Foreskin fibroblast (primary cell): ENCODE measurements at places on chromosomes 11 and 22.

DNA sequence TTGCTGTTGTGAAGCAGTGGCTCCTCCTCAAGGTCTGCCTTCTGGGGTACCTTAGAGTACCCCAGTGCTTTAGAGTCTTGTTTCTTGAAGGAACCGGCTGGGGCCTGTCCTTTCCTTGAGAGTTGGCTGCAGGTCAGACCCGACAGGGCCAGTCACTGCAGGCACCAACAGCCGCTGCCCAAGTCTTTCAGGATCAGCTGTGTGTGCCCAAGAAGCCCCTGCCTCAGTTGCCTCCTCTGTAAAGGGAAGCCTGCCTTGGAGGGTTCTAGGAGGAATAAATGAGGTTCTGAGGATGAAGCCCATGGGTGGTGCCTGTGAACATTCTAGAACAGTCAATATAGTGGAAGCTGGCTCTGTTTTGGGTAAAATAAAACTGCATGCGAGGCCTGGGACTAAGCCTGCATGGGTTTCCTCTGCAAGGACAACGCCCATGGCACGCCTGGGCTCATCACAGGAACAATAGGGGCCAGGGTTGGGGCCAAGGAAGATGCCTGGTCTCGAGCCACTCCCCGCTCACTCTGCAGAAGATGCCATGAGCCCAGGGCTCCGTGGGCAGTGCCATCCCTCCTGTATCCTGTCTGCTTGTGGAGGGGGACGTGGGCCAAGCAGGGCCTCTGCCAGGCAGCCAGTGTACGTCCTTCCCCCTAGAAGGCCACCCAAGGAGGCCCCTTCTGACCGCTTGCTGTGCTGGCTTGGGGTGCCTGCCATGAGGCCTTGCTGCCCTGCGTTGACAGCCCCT lies 81.6 kb downstream of the MED15 start:
- no peak for DNase-seq

- DNase-seq = no peak
These were observed 7.9 kb downstream of the TIGD3 start for GRCh38 chr11:65362320-65362931.

GRCh38 chr22:48993655-48994054 lies 834.0 kb downstream of the BRD1 start:
- DNase-seq = no peak

GRCh38 chr11:86940122-86940777 lies 14.9 kb downstream of the FZD4 start:
- DNase-seq = no peak

- peak; percentile 63 for DNase-seq
These were observed 15.6 kb upstream of the SUSD2 start for GRCh38 chr22:24165673-24166072.
